ENCODE measurements at places on chromosomes 11 and 22.

DNA sequence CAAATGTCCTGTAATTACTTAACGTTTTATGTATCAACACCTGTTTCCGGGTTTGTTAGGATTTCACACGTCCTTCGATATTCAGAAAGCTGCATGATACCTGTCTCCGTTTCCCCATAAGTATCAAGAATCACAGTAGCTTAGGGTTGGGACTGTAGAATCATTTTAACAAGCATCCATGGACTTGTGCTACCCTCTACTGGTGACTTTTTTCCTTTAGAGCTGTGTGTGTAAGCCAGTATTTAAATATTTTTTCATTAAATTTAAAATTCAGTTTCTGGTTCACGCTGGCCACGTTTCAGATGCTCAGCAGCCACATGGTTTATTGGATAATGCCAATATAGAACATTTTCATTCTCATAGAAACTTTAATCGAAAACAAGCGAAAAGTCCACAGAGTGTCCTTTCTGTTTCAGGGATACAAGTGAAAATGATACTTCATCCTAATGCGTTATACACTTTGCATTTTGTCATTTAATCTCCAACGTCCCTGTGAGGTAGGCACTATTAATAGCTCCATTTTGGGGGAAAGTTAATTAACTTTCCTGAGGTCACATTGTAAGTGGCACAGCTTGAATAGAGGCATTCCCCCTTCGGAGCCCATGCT is 61.5 kb upstream of the SLC25A18 start:
- DNase-seq: no peak

GRCh38 chr22:35092406-35092805 is 26.4 kb downstream of the ISX start:
- DNase-seq: no peak

- DNase-seq: no peak
Measured at GRCh38 chr11:61377461-61378160, 14.8 kb upstream of the TMEM216 start.

DNA sequence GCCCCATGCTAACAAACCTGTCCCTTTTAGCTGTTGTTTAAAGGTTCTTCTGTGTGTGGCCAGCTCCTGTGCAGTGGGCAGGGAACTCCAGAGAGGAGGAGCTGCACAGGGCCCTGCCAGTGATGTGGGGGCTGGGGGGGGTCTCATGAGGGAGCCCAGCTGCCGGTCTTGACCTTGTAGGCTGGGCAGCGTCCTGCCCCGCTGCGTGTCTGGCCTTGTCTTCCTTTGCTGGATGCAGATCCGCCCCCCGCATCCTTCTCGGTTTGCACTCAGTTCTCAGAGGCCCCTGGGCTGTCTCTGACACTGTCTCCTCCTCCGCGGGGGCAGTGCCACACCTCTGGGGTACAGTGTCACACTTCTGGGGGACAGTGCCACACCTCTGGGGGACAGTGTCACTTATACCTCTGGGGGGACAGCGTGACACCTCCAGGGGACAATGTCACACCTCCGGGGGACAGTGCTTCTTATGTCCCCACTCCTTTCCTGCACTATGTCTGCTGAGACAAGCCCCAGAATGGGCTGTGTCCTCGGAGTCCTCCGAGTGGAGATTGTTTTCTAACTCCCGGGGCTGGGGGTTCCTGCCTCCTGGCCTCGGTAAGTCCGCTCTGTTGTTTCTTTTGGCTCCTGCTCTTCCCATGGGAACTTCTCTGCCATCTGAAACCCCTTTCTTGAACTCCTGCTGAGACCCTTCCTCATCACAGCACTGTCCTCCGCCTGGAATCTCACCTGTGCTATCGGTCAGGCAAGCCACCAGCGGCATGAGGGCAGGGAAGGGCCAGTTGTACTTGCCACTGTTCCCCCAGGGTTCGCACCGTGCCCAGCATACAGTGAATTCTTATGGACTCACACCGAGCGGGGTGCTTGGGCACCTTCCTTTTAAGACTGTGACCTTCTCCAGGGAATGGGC is 788.3 kb downstream of the TBC1D22A start:
- no peak for DNase-seq

GRCh38 chr11:10695833-10696232 is 2.3 kb upstream of the IRAG1 start:
- no peak for DNase-seq

- DNase-seq: no peak
Measured at GRCh38 chr11:61026121-61027031, 54.9 kb downstream of the CD6 start.

- DNase-seq: no peak
Measured at GRCh38 chr11:120546312-120547205, 35.0 kb downstream of the GRIK4 start.

DNA sequence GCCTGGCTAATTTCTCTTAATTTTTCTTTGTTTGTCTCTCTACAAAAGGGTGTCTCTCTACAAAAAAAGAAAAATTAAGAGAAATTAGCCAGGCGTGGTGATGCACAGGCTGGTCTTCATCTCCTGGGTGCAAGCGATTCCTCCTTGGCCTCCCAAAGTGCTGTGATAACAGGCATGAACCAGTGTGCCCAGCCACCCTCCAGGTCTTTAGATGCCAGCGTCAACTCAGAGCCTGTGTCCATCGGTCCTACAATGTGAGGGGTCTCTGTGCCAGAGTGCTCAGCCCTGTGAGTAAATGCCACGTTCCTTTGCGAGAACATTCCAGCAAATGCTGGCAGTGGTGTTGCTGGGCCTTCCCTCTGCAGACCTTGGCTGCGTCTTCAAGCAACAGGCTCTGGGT is 62.7 kb downstream of the IGF2 start:
- DNase-seq: no peak

- DNase-seq: no peak
Measured at GRCh38 chr11:131925829-131926228, 555.4 kb downstream of the NTM start.

- DNase-seq: no peak
Measured at GRCh38 chr11:97888641-97889040, 1132.1 kb upstream of the CNTN5 start.

GRCh38 chr11:65399249-65399648 is 12.8 kb downstream of the FRMD8 start:
- DNase-seq: no peak

GRCh38 chr11:114522818-114523217 is 36.9 kb downstream of the NXPE1 start:
- DNase-seq: no peak

DNA sequence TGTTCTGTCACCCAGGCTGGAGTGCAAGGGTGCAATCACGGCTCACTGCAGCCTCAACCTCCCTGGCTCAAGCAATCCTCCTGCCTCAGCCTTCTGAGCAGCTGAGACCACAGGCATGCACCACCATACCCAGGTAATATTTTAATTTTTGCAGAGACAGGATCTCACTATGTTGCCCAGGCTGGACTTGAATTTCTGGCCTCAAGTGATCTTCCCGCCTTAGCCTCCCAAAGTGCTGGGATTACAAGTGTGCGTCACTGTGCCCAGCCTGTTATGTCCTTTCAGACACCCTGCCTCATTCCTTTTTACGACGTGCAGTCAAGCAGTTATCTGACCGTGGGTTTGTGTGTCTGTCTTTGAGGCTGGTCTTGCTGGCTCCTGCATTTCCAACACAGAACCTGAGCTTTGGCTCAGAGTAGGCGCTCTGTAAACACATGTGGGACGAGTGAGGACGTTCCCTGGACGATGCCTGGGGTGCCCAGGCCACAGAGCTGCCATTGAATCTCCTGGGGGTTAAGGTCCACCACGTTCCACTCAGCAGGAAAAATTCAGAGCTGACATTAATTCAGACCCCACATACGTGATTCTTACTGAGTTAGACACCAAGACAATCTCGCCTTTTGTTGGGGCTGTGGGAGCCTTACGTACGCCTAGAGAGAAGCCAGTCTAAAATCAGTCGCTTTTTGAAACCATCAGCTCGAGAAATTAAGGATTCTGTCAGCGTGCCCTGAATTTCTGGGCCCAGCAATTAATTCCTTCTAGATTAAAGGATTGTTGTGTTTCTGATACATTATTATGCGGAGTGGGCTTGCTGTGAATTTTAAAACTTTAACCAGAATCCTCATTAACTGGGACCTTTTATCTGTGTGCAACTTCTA is 21.5 kb upstream of the EMID1 start:
- DNase-seq: no peak

- no peak for DNase-seq
Measured at GRCh38 chr11:38226684-38227083, 1628.6 kb upstream of the RAG2 start.

DNA sequence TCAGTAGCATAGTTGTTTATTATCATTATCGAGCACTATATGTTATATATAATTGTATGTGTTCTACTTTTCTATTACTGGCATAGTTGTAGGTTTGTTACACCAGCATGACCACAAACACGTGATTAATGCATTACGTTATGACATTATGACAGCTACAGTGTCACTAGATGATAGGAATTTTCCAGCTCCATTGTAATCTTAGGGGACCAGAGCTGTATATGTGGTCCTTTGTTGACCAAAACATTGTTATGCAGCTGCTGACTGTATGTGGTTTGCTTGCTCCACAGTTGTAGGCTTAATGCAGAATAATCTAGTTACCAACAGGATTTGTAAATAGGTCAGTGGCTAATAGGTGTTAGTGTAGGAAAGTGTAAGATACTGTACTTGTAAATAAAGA is 66.1 kb downstream of the HSD17B12 start:
- DNase-seq: no peak

DNA sequence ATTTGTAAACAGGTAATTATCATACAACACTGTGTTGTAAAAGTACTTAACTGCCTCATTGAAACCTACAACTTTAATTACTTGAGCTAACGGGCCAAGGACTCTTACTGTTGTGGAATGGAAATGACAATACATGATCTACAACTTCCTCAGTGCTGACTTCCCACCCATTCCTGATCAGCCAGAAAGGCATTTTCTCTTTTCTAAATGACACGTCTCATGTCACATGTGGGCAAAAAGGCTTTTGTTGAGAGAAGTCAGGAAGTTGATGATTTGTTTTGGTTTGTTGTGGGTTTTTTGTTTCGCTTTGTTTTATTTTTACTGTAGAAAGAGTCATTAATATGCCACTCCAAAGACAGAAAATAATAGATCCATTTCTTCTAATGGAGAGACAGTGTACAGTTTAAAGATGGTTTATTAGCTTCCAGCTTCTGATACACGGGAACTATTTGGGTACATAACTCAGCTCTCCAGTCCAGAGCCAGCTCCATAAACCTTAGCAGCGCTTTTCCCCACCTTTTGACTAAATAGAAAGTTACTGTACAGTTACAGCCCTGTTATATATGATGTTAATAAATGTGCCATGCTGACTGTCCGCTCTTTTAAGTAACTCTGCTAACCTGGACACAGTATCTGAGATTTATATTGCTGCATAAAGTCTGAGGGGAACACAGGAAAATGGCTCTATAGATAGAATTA is 509.4 kb upstream of the API5 start:
- DNase-seq: no peak

DNA sequence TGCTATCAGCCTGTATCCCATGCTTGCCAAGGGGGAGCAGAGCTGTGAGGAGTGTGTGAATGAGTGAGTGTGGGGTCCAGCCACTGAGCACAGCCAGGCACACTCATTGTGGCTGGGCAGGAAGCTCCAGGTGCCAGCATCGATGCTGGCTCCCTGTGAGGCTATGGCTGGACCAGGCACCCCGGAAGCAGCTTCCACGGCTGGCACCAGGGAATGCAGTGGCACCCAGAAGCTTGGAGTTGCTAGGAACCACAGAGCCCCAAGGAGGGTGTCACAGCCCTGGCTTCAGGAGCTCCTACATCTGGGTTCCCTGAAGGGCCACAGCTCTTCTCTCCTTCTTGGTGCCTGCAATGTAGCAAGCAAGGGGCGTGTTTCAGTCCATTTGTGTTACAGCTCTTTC is 625.9 kb upstream of the RAG2 start:
- DNase-seq: no peak

- DNase-seq: no peak
Measured at GRCh38 chr11:122720107-122720881, 64.8 kb downstream of the UBASH3B start.

DNA sequence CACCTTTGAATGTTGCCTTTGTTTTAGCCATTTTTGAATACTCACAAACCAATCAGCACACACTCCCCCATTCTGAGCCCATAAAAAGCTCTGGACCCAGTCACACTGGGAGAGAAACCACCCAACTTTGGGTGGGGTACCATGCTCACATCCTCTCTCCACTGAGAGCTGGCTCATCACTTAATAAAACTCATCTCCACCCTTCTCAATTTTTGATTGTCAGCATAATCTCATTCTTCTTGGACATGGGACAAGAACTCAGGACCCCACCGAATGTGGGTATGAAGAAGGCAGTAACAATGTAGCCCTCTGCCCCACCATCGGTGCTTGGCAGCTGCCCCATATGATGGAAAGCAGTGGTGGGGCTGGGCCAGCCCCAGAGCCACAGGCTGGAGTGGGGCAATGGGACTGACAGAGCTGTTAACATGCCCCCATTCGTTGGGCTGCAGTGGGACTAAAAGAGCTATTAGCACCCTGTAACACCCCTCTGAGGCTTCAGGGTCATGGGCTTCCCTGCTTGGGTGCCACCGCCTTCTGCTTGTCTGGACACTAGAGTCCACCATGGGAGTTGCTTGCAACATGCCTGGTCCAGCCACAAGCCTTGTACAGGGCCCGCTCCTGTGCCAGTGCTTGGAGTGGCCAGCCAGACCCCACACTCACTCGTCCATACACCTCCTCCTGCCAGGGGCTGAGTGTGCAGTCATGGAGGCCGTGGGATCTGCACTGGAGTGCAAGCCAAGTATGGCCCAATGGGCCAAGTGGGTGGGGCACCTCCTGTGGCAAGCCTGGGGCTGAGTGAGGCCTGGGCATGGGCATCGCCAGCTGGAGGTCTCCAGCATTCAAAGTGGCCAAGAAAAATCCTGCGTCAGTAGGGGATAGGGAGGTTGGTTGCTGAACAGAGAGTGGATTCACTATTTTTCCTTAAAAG is 471.1 kb downstream of the TBC1D22A start:
- DNase-seq: no peak

GRCh38 chr22:36267058-36267457 is 14.1 kb downstream of the APOL1 start:
- DNase-seq: no peak

GRCh38 chr11:125624756-125625213 is at the start of gene CHEK1:
Gene CHEK1 (plus strand): TSS chr11:125625163. CDS start chr11:125626769, 1,606 bp downstream.
- no peak for DNase-seq

- no peak for DNase-seq
Measured at GRCh38 chr11:76160856-76161255, 45.4 kb downstream of the WNT11 start.

DNA sequence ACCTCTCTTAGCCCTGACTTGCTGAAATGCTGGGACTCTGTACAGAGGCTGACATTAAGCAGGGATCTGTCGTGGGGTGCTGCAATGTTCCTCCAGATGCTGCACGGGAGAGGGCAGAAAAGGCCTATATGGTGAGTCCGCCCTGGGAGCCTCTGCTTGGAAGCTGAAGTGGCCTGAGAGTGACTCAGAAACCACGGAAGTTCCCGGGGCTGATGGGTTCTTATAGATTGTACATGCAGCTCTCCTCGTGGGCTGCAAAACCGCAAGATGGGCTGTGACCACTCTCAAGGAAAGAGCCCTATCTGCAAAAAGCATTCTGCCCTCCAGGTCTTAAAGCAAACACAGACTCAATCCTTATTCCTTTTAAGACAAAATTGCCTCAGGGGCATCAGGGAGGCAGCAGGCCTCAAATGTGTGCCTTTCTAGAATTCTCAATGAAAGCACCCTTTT is 5.8 kb upstream of the SLC43A3 start:
- no peak for DNase-seq
